GDM1 (cell line): ENCODE measurements at places on chromosomes 12 and 14.

- DNase-seq = no peak
These were observed 250.9 kb downstream of the PDZRN4 start for GRCh38 chr12:41438854-41439541.

GRCh38 chr12:8648576-8649205 lies 13.9 kb downstream of the MFAP5 start:
- no peak for DNase-seq

- DNase-seq = no peak
These were observed 180.3 kb downstream of the ETV6 start for GRCh38 chr12:11829764-11830194.

GRCh38 chr12:52221912-52222457 lies 11.1 kb upstream of the KRT7 start:
- DNase-seq = peak; percentile 48

DNA sequence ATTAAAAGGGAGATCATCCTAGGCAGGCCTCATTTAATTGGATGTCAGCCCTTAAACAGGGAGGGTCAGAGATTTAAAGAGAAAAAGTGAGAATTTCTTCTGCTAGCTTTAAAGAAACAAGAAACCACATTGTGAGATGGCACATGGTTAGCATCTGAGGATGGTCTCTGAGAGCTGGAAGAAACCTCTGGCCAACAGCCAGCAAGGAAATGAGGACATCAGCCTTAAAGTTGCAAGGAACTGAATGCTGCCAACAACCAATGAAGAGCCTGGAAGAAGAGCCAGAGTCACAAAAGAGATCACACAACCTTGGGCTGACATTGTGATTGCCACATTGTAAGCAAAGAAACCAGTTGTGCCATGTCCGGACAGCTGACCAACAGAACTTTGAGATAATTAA lies 17.5 kb upstream of the FAR2 start:
- DNase-seq = no peak

GRCh38 chr12:20528208-20528607 lies 159.9 kb downstream of the PDE3A start:
- DNase-seq = no peak

DNA sequence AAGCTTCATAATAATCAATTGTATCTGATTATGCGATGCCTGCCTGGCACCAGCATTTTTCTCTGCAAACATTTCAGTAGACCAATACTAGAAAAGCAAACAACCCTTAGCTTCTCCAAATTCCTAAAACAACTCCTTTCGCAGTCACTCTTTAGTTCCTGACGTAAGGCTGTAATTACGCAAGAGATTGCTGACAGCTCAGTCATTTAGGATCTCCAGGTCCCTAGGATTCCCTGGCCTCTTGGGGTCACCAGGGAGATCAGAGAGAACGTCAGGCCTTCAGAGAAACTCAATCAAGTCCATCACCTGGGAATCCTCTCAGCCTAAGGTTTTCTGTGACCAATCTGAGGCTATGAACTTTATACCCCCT lies 390.6 kb downstream of the PAWR start:
- DNase-seq = no peak

DNA sequence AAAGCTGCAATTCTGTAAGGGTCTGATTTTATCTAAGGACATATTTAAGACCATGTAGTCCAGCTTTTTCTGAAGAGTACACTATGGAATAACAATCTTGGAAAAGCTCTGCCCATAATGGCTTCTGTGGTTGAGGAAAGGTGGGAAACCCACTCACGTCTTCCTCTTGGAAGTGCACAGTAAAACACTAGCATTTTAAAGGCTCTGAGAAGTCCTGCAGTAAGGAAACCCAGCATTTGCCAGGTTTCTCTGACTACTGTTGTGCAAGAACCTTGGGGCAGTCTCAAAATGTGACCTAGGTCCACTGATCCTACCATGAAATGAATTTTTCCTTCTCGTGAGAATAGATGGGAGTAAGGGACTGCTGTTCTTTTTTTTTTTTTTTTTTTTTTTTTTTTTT lies 11.9 kb downstream of the MAP1LC3B2 start:
- no peak for DNase-seq

DNA sequence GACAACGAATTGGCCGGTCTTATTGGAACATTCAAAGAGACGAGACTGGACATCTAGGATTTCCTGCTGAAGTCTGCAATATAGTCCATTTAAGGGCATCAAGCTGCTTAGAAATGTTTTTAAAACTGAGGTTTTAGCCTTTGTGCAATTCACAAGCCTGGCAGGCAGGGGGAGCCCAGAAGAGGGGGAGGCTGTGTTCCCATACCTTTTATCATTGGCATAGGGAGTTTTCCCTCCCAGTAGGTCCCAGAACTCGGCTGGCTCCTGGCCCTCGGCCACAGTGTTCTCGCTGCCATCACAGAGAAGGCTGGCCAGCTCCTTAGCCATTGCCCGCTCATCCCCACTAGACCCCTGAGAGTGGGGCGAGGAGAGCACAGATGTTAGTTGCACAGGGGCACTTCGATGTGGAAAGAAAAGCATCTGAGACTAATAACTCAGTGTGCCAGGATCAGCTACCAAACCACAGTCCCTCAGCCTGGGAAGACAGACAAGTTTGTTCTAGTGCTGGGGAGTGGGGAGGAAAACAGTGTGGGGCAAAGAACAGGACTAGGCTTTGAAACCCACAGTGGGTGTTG lies 15.1 kb downstream of the AVIL start:
- no peak for DNase-seq

DNA sequence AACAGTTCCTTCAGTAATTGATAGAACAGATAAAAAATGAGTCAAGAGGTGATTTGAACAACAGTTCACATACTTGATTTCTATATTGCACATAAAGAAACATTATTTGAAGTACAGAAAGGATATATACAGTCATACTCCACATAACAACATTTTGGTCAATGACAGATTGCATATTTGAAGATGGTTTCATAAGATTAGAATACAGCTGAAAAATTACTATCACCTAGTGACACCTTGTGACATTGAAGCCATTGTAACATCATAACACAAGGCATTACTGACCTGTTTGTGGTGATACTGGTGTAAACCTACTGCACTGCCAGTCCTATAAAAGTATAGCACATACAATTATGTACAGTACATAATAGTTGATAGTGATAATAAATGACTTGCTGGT lies 43.1 kb upstream of the ABCC9 start:
- DNase-seq = no peak

- DNase-seq = no peak
These were observed 190.4 kb upstream of the CPNE8 start for GRCh38 chr12:39095636-39096330.

GRCh38 chr14:87705439-87705896 lies 287.5 kb downstream of the GALC start:
- DNase-seq = no peak

- DNase-seq = no peak
These were observed 145.5 kb upstream of the CDKN3 start for GRCh38 chr14:54251356-54251755.

- no peak for DNase-seq
These were observed 50.1 kb upstream of the LIMA1 start for GRCh38 chr12:50333441-50333840.

DNA sequence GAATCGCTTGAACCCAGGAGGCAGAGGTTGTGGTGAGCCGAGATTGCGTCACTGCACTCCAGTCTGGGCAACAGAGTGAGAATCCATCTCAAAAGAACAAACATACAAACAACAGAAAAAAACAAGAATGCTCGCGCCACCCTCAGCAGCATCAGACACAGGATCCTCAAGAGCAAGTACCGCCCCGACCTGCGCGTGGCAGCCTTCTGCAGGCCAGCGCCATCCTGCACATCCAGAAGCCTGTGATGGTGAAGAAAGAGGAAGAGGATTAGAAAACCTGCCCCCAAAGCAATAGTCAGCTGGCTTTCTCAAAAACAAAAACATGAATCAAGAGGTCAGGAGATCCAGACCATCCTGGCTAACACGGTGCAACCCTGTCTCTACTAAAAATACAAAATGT lies 30.0 kb upstream of the EID3 start:
- no peak for DNase-seq

GRCh38 chr12:101963697-101964096 lies 86.3 kb downstream of the DRAM1 start:
- DNase-seq = no peak

DNA sequence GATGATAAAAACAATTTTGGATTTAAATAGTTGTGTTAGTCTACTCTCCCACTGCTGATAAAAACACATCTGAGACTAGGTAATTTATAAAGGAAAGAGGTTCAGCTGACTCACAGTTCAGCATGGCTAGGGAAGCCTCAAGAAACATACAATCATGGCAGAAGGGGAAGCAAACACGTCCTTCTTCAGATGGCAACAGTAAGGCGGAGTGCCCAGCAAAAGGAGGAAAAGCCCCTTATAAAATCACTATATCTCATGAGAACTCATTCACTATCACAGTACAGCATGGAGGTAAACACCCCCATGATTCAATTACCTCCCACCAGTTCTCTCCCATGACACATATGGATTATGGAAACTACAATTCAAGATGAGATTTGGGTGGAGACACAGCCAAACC lies 632.1 kb downstream of the SLC16A7 start:
- no peak for DNase-seq

DNA sequence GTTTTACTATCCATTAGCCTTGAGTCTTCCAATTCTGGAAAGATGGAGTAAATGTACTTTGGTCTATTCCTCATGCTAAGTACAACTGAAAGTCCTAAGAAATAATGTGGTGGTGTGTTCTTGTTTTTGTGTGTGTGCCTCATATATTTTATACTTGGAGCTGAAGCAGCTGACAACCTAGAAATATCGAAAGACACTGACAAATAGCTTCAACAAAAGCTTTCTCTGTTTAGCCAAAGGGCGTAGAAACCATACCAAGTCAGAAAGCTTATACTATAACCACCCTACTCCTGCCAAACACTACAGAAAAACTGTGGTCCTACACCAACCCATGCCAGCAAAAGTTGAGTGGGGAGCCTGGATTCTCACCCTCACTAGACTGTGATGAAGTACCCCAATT lies 188.4 kb downstream of the GPHN start:
- no peak for DNase-seq

- DNase-seq = no peak
These were observed 851.4 kb upstream of the SEL1L start for GRCh38 chr14:82385048-82385447.

- DNase-seq = no peak
These were observed 65.3 kb upstream of the DACT1 start for GRCh38 chr14:58572473-58572853.

DNA sequence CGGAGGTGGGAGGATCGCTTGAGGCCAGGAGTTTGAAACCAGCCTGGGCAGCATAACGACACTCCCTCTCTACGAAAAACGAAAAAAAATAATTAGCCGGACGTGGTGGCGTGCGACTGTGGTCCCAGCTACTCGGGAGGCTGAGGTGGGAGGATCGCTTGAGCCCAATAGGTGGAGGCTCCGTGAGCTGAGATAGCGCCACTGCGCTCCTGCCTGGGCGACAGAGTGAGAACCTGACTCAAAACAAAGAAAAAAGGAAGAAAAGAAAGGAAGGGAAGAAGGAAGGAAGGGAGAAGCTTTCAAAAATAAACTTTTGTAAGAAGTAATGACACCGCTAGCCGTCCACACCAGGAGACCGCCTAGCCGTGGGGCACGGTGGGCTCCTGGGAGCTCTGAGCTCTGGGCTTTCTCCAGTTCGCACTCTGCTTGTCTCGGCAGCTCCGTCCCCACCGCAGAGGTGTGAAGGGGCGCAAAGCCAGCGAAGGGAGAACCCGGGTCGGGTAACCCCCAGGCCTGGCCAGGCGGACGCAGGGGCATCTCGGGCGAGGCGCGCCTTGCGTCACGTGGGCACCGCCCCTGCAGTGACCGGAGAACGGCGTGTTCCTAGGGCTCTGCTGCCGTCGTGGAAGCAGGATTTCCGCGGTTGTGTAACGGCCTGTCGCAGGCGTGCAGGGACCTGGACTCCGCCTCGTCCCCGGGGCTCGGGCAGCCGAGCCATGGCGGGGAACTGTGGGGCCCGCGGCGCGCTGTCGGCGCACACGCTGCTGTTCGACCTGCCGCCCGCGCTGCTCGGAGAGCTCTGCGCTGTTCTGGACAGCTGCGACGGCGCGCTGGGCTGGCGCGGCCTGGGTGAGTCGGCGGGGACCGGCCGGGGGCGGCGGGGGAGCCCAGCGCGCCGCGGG lies at the start of gene IRAK3:
TSS of gene IRAK3 (plus strand) at position 631 of the 902 bp plus-strand sequence. CDS start at position 717, 86 bp downstream.
- DNase-seq = peak; percentile 79

- no peak for DNase-seq
These were observed 98.2 kb downstream of the RAD52 start for GRCh38 chr12:851343-851742.

- DNase-seq = no peak
These were observed 608.4 kb upstream of the FOXG1 start for GRCh38 chr14:28157887-28158791.

GRCh38 chr12:110531741-110532333 lies 29.7 kb downstream of the RAD9B start:
- DNase-seq = no peak

- DNase-seq = no peak
These were observed 23.5 kb downstream of the SDSL start for GRCh38 chr12:113445544-113446171.

GRCh38 chr14:103562179-103562428 lies 353 bp downstream of the BAG5 start:
- peak; percentile 57 for DNase-seq

DNA sequence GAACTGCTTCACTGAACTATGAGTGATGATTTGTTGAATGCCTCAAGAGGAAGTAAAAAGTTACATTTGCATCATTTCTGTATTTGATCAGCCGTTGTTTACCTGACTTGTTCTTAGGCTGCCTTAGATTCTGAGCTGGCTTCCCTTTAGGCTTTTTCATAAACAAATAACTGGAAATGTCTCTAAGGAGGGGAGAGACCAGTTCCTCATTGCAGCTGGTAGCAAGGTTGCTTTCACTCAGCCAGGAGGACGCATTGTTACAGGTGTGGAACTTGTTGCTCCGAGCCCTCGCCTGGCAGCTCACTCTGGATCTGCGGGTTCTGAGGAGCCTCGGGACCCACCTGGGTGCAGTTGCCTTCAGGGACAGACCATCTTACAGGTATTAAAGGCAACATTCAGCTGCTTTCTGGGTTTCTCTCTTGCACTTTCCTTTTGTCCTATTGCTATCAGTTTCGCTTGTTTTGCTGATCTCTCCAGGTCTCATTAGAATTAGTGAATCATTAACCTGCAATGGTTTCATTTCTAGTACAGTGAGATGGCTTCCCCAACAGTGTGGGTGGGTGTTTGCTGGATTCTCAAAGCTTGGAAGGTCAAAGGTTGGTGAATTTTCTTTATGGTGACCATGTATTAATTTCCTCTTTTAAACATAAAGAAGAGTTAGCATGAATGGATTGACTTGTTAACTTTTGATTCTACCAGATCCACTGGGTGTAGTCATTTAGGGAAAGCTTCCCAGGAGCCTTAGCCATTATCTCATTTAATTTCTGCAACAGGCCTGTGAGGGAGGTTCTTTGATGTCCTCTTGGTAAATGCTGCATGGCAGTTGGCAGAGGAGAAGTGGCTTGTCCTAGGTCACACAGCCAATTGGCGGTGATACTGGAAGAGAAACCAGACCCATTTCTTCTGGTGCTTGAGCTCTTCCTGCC lies at the start of gene PLEKHG7:
TSS of gene PLEKHG7 (plus strand) at position 236 of the 926 bp plus-strand sequence. CDS start 3,643 bp downstream, outside the sequence.
- no peak for DNase-seq

- DNase-seq = no peak
These were observed 114.4 kb downstream of the CALM1 start for GRCh38 chr14:90511252-90511651.
